ENCODE measurements at places on chromosomes 4 and X. TPM values are rescaled to one million over a fixed set of nuclear protein-coding genes. Genes with fewer than 3 reads are reported as not detected.

DNA sequence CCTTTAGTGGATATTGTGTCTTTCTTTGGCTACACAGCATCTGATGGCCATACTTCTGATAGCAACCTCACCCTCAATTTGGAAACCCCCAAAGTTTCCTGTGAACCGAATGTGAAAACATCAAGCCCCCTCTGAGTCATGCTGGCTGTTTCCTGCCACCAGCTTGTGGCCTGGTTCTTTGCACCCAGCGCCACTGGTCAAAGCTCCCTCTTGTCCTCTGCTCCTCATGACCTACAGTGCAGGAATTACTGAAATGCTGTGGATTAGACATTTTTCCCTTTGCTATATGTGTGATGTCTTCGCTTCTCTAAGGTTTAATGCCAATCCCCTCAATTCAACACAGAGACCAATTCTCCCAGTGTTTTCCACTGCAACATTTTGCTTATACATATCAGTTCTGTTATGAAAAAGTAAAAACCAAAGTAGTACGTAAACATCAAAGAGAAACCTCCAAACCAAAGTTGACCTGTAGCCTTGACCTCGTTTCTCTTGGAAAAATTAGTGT, 224.0 kb upstream of the TENM3 start:
- DNase-seq: no peak

DNA sequence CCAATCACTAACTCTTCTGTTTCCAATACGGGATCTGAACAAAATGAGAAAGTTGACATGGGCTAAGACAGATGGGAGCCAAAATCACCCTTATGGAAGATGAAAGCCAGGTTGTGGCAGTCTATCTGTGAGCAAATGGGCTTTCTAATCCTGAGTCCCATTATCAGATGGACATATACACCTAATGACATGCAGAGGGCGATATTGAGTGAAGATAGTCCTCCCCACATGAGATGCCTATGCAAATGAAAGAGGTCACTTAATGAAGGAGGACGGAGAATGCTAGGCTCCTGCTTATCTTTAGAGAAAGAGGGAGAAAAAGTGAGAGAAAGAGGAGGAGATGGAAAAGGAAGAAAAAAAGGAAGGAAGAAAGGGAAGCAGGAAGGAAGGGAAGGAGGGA, 547.5 kb downstream of the NLGN4X start:
- DNase-seq: no peak

GRCh38 chrX:68440940-68441339, 7.6 kb upstream of the OPHN1 start:
- peak; percentile 70 for DNase-seq

- DNase-seq: no peak
These were observed 251 bp downstream of the KIAA0232 start for GRCh38 chr4:6782846-6783110.

DNA sequence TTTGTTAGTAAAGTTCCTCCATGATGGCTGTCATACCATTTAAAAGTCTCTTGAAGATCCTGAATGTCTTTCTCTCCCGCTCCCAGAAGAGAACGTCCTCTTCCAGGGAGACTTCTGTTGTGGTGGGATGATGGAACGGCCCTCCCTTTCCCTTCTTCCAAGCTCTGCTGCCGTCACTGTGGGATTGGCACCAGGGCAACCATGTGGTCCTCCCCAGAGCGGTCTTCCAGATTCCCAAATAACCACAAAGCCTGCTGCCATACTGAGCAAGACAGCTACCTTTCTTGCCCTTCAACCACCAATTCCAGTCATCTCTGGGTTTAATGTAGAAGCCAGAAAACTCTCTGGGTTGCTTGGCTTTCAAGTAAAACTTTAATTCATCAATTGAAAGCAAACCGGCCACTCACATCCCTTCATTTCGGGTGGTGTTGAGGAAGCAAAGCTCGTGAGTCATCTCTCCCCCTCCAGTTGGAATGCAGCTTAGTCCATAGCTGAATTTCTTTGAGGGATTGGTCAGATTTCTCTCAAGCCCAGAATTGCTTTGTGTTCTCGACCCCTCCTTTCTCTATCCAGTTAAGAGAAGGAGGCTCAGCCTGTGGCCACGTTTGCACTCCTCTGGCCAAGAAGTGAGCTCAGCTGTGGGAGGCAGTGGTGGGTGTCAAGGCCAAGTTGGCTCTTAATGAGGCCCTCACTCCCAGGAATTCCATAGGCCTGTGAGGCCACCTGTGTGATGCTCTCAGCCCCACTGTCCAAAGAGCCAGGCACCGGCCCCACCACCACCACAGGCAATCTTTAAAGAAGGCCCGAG, 36.9 kb downstream of the FHDC1 start:
- DNase-seq: no peak

- no peak for DNase-seq
These were observed 31.2 kb upstream of the NSUN7 start for GRCh38 chr4:40718586-40718985.

DNA sequence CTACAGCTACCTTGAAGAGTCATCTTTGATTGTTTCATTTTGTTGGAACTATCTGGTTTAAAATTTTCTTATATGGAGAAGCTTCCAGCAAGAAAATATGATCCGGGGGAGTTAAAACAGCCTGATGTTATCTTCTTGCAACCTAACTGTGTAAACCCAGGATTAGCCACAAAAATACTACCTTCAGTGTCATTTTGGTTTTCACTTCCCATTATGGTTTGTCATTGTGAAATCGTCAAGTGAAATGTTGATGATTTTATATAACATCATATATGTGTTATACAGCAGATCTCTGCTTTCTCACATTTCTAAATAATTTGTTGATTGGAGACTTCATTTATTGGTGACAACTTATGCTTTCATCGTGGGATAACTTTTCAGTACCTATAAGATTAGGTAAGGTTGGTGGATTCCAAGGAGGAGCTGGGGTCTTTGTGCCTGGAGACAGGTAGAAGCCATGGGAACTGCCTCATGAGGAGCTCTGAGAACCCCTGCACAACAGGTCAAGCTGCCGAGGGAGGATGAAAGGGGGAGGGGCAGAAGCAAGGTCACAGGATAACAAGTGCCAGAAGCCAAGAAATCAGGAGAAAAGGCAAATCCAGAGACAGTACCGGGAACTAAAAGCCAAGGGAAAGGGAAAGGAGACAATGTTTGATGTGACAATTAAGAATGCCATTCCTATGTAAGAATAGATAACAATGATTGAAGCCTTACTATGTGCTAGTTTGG, 7.2 kb downstream of the ARHGAP24 start:
- DNase-seq: no peak

GRCh38 chr4:174561560-174561959, 39.3 kb upstream of the HPGD start:
- no peak for DNase-seq

GRCh38 chr4:93370256-93370655, 458.3 kb upstream of the ATOH1 start:
- DNase-seq: no peak

- no peak for DNase-seq
These were observed 16.5 kb upstream of the PNPLA4 start for GRCh38 chrX:7943600-7944245.

GRCh38 chr4:76384052-76384451, 36.9 kb downstream of the CCDC158 start:
- no peak for DNase-seq

GRCh38 chrX:104112326-104112951, at the start of gene ZCCHC18:
Gene ZCCHC18 (plus strand): TSS chrX:104112523. CDS start chrX:104114112, 1,589 bp downstream.
- peak; percentile 76 for DNase-seq

Gene MAGEA4
- total RNA-seq: not detected

Gene OTC
- total RNA-seq: 0.32 TPM

Gene RPA4
- 0.43 TPM for total RNA-seq

Gene UPF3B
- not detected for total RNA-seq

Gene CENPVL2
- total RNA-seq: not detected

Gene PRAF2
- total RNA-seq: 48.4 TPM

Gene APBB2
- 51.4 TPM for total RNA-seq

Data from ascending aorta (tissue), 2 donors.